ENCODE measurements at places on chromosomes 11 and 22.

- peak; percentile 57 for DNase-seq
Observed at GRCh38 chr11:35619116-35619854, 1.0 kb downstream of the FJX1 start.

DNA sequence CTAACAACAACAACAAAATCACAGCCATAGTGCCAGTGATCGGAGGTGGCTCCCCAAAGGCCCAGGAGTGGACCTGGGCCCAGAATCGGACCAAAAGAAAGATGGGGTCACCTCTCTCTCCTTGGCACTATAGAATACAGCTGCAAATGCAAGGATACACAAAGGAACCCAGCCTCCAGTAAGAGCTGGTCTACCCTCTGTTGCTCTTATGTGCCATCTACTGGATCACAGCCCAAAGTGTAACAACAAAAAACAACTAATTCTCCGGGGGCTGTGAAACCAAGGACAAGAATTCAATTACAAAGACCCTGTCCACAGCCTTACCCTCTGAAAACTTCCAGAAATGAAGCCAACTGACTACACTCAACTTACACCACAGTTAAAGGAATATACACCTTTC is 21.6 kb downstream of the OR8G5 start:
- no peak for DNase-seq

GRCh38 chr11:67022341-67022933 is 497 bp upstream of the SYT12 start:
- DNase-seq, result peak; percentile 14

DNA sequence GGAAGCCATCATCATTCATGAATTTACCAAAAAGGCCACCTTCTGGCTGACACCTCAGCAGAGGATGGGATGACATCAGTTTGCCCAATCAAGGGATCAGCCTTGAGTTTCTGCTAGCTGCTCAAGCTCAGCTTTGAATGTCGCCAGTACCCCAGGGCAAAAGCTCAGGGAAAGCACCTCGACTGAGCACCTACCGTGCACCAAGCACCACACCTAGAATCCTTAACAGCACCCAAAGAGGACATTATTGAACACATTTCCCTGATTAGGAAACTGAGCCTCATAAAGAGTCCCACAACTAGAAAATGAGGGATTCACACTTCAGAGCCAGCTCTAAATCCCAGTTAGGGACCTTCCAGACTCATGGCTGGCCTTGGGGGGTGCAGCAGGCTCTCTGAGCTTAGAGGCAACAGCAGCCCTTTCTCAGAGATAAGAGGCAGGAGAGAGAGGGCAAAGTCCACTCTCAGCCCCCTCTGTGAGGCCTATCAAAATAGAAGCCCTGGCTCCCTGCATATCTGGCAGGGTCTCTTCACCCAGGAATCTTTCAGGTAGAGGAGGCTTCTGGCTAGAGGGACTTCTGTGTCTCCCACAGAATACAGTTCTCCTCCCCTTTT is 13.4 kb upstream of the DAGLA start:
- DNase-seq, result no peak

DNA sequence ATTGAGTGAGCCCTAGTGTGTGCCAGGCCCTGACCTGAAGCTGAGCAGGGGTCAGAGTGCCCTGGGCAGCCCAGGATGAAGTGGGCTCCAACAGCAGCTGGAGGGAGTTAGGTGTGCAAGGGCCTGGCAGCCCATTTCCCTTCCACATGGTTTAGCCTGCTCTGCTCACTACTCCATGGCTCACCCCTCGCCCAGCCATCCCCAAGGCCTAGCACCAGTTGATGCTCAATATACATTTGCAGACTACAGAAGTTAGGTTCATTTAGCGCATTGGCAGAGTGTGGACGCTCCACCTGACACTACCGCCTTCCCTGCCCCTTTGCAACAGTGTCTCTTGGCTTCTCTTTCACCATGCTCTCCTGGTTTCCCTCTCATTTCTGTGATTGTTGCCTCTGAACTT is 3.8 kb downstream of the ATG16L2 start:
- no peak for DNase-seq

- no peak for DNase-seq
Observed at GRCh38 chr11:121246021-121246768, 46.4 kb upstream of the SC5D start.

- DNase-seq, result no peak
Observed at GRCh38 chr22:42236268-42236667, 34.2 kb downstream of the TCF20 start.

DNA sequence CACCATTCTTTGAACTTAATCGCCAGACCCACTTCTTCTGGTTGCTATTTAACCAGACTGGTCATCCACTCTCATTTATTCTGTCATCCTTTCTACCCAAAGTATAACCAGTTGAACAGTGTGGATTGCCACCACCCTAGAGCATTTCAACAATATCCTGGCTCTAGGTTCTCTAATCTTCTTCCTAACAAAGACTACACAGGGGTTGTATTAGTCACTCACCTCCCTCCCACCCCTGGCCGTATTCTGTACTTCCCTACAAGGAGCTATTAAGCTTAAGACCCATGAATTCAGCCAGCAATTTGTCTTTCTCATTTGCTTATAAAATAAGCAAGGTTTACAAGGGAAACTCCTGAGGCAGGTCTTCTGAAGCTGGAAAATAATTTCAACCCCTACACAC is 46.9 kb upstream of the CEP126 start:
- DNase-seq, result no peak

GRCh38 chr11:69040581-69041260 is 8.0 kb upstream of the TPCN2 start:
- DNase-seq, result no peak

DNA sequence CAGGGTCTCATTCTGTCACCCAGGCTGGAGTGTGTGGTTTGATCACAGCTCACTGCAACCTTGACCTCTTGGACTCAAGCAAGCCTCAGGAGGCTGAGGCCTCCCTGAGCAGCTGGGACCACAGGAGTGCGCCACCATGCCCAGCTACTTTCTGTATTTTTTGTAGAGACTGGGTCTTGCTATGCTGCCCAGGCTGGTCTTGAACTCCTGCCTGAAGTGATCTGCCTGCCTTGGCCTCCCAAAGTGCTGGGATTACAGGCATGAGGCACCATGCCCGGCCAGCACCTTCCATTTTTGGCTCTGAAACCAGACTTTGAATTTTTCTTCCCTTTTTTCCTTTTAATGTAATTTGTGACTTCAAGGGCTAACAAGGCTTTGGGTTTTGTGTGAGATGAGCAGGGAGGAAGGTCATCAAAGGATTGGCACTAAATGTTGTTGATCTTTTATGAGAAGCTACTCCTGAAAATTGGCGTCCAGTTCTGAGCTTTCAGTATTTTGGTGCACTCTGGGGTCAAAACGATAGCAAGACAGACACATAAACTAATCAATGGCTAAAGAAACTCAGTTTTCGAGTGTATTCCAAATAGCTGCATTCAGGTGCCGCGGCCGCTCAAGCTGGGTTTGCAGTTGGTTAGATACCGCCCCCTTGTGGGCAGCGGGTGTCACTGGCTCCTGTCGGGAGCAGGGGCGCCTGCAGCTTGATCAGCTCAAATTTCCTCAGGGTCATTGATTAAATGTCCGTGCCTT is 51.9 kb upstream of the CLMP start:
- DNase-seq, result peak; percentile 82

GRCh38 chr11:88171982-88172381 is 3.3 kb downstream of the RAB38 start:
- DNase-seq, result no peak

- DNase-seq, result no peak
Observed at GRCh38 chr11:32262367-32262766, 171.5 kb downstream of the RCN1 start.

- no peak for DNase-seq
Observed at GRCh38 chr11:30100495-30100894, 83.7 kb upstream of the KCNA4 start.

DNA sequence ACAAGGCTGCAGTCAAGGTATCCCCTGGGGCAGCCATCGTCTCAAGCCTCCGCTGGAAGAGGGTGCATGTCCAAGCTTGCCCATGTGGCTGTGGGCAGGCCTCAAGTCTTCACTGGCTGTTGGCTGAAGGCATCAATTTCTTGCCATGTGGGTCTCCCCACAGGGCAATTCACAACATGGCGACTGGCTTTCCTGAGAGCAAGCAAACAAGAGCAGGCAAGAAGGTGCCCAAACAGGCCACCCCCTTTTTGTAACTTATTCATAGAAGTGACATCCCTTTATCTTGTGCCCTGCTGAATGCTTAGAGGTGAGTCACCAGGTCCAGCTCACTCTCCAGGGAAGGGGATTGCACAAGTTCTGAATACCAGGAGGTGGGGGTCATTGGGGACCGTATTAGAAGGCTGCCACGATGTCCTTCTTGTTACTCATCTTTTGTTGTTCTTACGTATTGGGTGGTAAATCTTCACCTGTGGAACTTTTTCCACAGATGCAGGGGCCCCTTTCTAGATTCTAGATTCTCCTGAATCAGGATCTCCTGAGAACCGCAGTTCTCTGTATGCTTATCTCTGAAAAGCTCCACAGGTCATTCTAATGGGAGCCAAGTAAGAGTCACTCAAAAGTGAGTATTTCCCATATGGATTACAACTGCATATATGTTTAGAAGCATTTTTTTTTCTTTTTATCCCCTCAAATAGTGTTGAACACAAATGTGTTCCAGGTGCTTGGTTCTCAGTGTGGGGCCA is 44.2 kb upstream of the MICAL2 start:
- DNase-seq, result no peak

- no peak for DNase-seq
Observed at GRCh38 chr11:34707462-34707840, 86.6 kb downstream of the EHF start.

DNA sequence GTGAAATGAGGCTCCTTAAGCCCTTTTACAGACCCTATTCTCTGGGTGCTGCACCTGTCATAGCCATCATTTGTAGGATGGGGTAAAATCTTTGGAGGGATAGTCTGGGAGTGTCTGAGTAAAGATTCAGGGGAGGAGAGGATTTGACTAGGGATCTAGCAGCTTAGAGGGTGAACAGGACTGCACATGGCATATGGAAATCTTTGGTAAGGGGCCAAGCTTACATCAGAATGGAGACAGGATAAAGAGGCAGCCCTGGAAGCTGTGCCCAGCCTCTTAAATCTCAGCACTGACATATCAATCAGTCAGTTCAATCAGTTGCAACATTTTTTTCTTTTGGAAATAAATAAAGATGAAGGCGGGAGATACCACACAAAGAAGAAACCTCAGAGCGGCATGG is 301.8 kb upstream of the CADM1 start:
- no peak for DNase-seq

GRCh38 chr11:104970756-104971155 is 2.4 kb upstream of the CASP4 start:
- no peak for DNase-seq

DNA sequence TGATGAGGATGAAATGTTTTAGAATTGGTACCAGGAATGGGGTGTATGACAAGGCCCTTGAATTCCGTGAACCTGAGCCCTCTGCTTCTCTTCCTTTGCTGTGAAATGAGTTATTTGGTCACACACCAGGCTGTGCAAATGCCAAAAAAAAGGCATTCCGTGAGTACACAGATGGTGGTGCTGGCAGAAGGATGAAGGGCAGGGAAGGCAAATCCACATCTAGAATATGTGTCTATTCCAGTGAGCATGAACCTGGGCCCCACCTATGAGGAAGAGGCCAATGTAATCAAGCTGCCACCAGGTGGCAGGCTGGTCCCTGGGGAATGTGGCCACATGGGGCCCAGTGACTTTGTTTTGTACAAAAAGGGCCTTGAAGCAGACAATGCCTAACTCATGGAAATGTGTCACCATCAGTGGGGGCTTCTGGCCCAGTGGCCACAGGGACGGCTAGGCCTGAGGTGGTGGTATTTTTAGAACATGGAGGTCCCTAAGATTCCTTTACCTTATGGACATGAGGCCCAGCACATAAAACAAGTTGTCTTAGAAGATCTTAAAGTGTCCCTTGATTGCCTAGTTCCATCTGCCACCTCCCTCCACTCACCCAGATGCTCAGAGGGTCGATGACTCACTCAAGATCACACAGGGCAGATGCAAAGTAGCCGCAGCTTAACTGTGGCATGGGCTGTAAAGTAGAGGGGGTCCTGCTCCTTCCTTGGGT is 3.9 kb upstream of the RNF215 start:
- DNase-seq, result peak; percentile 32

DNA sequence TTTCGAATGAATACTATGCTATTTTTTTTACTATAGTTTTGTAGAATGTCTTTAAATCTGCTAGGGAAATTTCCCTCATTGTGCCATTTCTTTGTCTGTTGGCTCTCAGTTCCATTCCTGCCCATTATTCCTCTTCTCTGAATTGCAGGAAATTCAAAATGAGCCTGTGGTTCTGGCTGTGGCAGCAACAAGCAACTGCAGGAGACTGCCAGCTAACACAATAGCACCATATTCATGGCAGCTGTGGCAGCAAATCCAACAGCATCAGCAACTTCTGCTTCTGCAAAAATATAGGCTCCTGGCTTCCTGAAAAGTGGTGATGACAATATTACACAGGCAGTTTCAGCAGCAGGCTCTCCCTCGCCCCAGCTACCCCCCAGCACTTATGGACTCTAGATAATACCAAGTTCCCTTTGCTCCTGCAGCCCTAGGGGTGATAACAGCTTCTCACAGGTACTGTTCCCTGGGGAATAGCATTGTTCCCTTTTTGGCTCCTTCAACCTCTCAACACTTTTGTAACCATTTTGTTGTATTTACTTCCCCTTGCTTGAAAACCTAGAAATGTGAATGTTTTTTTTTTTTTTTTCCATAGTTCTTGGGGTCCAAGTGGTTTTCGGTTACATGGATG is 9.3 kb downstream of the PATE4 start:
- no peak for DNase-seq

DNA sequence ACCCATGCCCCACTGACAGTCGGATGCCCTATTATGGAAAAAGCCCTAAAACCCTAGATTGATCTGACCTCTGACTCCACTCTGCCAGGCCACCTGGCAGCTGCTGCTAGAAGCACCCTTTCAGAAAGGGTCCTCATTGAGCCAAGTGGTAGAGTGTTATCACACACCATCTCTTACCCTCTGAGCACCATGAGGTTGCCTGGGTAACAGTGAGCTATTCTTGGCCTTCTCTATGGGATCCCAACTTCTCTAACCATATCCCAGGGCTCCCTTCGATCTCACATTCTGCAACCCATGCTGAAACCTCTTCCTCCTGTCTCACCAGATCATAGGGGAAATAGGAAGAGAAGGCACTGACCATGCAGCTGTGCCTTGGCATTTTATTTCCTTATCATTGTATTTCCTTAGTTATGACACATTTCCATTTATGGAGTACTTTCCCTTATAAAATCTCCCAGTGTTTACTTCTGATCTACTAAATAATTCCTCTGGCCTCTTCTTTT is 52.7 kb downstream of the MPPED2 start:
- no peak for DNase-seq

GRCh38 chr11:36105743-36106581 is 162.1 kb downstream of the LDLRAD3 start:
- no peak for DNase-seq

DNA sequence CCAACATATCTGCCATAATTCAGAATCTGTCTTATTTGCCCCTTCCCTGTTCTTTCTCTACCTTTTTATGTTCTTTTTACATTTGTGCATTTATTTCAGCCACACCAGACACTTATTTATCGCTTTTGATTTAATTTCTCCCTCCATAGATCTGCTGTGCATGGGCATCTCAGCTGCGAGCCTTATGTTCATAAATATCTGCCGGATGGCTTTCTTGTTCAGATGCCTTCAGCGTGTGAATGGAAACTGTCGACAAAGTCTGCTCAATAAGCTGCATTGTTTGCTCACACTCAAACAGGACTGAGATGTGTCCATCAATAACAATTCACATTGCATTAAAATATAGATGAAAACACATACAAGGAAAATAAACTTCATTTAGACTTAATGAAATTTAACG is 374.6 kb upstream of the FAT3 start:
- no peak for DNase-seq

GRCh38 chr22:18997306-18997924 is 61.3 kb upstream of the PRODH start:
- no peak for DNase-seq

- peak; percentile 60 for DNase-seq
Observed at GRCh38 chr11:15073361-15074205, at the start of gene CALCB. Gene CALCB, plus strand, starts transcription at chr11:15073593. Its CDS starts 1,126 bp downstream, at chr11:15074719.

Measured in NCI-H1092 treated with DMSO at 0.1 percent for 48 hours (cell line).